ENCODE measurements at places on chromosomes 13 and 19.

DNA sequence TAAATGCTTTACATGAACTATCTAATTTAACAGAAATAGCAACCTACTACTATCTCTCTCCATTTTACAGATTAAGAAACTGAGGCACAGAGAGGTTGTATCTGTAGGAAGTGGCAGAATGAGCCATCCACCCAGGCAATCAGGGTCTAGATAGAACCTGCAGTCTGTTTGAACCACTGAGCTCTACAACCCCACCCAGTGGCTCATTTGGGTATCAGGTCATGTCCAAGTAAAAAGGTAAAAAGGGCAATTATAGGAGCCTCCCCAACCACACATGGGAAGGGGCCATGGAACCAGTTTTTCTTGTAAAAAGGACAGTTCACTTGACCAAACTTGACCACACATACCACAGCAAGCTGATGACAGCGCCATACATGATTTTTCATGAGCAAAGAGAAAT, 92.9 kb upstream of the SGCG start:
- DNase-seq, result no peak

DNA sequence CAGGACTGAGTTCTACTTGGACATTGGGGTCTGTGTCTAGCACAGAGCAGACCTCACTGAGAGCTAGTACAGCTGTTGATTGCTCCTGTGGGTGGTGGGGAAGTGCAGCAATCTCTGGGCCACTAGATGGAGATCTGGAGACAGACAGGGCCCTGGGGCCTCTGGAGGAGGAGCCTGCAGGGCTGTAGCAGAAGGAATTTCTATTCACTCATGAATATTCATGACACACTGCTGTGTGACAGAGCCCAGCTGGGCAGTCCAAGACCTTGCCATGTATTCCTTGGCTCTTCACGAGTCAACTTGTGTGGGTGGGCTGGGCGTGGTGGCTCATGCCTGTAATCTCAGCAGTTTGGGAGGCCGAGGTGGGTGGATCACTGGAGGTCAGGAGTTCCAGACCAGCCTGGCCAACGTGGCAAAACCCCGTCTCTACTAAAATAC, 37.5 kb downstream of the SUGP2 start:
- peak; percentile 43 for DNase-seq

- no peak for DNase-seq
These were observed 87.0 kb upstream of the TRPC4 start for GRCh38 chr13:37956536-37956935.

- DNase-seq, result no peak
These were observed 10.5 kb downstream of the MEF2B start for GRCh38 chr19:19159534-19159933.

DNA sequence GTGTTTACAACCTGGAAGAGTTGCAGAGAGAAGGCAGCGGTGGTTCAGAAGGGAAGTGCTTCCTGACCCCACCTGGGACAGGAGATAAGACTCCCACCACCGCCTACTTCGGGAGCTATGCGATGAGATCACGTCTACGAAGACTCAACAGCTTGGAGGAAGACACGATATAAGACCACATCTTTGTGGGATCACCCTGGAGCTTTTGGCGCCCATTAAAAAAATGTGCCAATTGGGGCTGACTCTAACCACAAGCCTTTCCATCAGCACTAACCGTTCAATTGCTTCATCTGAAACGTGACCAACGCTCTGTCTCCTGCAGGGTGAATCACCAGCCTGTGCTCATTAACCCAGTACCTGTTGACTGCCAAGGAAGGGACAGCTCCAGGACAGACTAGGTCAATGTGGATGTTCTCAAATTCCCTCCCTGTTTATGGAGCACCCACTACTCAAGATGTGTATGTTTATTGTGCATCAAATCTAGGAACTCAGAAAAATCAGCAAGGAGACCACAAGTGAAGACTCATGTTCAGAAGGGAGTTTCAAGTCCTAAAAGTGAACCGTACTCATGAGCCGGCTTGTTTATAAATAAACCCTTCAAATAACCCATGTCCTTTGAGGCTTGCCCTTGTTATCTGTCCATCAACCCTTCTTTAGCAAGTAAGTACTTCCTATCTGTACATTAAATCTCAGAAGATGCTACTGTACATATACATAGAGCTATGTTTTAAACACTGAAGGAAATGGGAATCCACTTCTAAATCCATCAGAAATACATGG, 67.5 kb downstream of the LATS2 start:
- DNase-seq, result no peak

GRCh38 chr13:26606631-26607030, 49.1 kb downstream of the WASF3 start:
- no peak for DNase-seq

DNA sequence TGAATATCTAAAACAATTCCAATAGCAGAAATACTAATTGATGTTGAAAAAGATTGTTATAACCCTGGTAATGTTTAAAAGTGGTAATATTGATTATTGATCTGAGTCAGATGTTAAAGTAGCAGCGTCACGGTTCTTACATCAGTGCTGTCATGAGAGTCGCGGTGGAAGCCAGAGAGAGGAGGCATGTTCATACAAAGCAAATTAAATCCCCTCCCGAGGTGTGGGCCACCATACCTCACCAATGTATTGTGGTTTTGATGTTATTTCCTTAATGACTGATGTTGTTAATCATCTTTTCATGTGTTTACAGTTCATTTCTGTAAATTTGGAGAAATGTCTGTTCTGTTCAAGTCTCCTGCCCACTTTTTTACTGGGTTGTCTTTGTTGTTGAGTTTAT, 11.2 kb downstream of the ZNF317 start:
- no peak for DNase-seq

DNA sequence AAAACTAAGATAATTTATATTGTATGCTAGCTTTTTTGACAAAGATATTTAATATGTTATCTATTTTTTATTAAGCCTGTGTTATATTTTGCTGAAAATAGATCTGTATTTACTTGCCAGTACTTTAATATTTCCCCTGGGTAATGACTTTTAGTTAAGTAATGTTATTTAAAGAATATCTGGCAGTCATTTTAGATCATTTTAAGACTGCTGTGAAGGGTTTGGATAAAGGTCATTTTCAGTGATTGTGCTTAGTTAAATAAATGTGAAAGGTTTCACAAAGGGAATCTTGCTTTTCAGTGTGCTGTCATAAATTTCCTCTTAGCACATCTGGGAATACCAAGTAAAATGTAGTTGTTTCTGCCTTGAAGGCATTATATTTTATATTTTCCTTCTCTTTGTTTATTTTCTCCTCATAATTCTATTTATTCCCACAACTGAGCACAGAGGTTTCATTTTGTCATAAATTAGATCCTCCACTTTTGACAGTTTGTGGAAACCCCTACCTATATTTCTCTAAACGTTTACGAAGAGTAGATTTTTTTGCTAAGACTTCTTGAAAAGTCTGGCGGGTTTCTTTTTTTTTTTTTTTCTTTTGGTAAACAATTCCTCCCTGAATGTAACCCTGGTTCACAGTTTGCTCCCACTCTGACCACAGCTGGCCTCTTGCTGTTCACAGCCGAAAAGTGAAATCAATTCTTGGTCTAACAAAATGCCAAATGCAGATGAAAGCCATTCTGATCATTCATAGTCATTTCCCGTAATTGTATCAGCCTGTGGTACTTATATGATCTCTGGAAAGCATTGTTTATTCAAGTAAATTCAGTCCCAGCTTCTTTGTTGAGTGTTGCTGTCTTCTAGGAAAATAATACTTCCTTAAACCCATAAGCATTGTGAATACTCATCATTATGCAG, 87.8 kb downstream of the MAB21L1 start:
- no peak for DNase-seq

DNA sequence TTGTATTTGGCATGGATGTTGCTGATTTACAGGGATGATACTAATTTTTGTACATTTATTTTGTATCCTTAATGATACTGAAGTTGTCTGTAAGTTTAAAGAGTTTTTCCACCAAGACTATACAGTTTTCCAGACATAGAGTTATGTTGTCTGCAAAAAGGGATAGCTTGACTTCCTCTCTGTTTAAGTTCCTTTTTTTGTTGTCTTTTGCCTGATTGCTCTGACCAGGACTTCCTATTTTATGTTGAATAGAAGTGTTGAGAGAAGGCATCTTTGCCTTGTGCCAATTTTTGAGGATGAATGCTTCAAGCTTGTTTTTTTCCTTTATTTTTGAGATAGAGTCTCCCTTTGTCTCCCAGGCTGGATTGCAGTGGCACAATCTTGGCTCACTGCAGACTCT, 36.8 kb upstream of the ZNF681 start:
- no peak for DNase-seq

GRCh38 chr13:102097708-102098107, 304.1 kb downstream of the FGF14 start:
- no peak for DNase-seq

- no peak for DNase-seq
These were observed 18.2 kb downstream of the ARHGAP33 start for GRCh38 chr19:35793381-35794165.

- DNase-seq, result no peak
These were observed 22.4 kb downstream of the ZNF14 start for GRCh38 chr19:19710506-19710905.

- no peak for DNase-seq
These were observed 51.3 kb upstream of the CYSLTR2 start for GRCh38 chr13:48602296-48603016.

DNA sequence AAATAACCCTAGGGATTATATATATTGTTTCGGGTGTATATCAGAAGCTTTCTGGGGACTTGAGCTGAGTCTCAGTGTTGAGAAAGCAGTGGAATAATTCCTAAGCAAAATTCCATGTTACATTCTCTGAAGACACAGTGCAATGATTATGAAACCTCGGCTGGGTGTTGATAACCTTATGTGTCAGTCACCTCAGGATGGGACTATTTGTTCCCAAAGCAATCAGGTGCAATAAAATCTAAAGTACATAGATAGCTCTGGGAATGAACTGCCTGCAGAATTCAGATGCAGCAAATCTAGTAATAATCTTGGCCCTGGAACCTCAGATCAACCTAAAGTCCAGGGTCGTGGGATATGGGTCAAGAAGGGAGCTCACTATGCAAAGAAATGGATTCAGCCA, 53.0 kb downstream of the EDNRB start:
- no peak for DNase-seq

DNA sequence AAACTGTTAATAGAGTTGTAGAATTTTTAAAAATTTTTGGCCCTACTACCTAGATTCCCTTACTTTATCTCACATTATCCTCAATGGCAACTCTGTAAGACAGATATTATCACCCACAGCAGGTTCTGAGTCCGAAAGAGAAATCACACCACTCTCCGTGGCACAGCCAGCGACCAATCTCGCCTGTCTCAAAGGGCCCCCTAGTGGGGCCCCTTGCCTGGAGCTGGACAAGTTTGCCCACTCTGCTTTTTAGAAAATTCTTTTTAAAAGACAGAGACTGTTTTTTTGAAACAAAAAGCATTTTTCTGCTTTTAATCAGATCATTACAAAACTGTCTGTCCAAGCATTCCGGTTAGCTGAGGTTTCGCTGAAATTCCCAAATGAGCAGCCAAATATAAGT, 21.7 kb downstream of the PHF11 start:
- DNase-seq, result no peak

GRCh38 chr13:62287764-62288163, 872.1 kb upstream of the PCDH20 start:
- DNase-seq, result no peak

DNA sequence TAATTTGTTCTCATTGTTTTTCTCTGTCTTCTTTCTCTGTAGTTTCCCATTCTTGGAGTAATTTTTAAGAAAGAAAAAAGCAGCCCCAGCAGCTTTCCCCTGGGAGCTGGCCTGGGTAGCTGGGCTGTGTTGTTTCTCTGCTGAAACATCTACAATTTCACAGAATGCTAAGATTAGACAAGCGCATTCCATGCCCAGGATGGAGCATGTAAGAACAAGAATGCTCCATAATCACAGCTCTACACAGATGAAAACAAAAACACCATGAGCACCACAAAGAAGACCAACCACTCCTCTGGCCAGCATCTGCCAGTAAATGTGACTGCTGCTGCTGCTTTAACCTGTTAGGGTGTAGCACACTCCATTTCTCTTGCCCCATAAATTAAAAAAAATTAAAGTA, 239.2 kb upstream of the SLITRK1 start:
- no peak for DNase-seq

DNA sequence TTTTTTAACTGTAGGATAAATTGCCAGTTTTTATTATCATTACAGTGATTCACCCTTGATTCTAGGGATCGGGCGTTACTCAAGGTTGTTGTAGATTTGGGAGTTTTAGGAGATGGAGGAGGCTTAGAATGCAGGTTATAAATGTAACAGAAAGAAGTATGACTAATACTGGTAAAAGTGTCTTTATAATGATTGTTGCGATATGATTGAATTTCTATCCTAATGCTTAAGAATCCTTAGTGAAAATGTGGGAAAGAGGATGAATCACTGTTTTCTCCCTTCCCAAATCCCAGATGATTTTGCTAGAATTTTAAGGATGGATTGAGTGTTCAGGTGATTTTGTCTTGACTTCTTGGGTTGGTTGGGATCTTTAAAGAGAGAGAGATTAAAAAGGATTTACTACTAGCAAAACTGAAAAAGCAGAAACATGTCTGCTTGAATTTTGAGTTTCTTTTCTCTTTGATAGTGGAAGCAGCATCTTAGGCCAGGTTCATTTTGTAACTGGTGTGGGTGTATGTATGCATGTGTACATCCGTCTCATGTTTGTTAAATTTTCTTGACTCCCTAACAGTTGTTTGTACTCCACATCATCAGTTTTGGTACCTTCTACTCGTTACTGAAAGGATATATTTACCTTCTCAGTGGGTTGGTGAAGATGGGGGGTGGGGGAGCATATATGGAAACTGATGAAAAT, 25.9 kb downstream of the ARHGAP35 start:
- DNase-seq, result no peak

DNA sequence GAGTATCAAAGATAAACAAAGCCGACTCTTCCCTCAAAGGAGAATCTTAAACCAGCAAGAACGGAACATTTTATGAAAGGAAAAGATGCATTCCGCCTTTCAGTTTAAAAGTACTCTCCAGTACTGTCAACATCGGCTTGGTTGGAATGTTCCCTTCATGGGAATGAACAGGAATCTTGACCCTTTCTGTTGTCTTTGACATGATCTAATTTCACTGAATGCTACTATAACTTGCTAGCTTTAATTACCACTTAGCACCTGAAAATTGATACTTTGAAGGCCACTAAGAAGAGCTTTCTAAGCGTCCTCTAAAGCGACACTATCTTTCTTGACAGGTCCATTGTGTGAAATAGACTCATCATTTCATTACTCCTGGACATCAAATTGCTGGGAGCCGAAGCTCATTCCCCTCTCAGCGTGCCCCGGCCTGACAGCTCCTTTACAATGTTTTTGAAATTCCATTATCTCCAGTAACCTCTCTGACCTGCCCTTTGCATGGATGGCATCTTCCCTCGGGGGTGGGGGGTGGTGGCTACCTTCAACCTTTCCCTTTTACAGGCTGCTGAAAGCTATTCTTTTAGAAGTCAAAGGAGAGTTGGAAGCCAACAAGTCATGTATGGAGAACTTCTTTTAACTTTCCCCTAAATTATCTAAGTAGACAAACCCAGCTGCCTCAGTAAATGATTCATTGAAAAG, 67.9 kb downstream of the EFNB2 start:
- no peak for DNase-seq

- DNase-seq, result no peak
These were observed 16.7 kb downstream of the YIPF2 start for GRCh38 chr19:10911579-10912363.

GRCh38 chr19:47494729-47495128, 10.7 kb upstream of the KPTN start:
- no peak for DNase-seq

GRCh38 chr19:10478476-10478875, 24.7 kb downstream of the KEAP1 start:
- DNase-seq, result no peak

- DNase-seq, result no peak
These were observed 5.8 kb downstream of the KIRREL2 start for GRCh38 chr19:35862528-35862927.

GRCh38 chr19:542173-542866, 1.5 kb upstream of the GZMM start:
- no peak for DNase-seq

Data from bone marrow (tissue), 2 donors.